ENCODE measurements at places on chromosomes 1 and 21. TPM values are rescaled to one million over a fixed set of nuclear protein-coding genes. Genes with fewer than 3 reads are reported as not detected.

The RCSD1 gene
- 26.9 TPM for total RNA-seq

GRCh38 chr1:234065794-234066447, 161.4 kb downstream of the SLC35F3 start:
- H3K4me1 ChIP-seq = no peaks in the 10 kb centered on the region
- DNase-seq = peak; percentile 64
- H3K27ac ChIP-seq = no peak overlapping the region
- H3K4me3 ChIP-seq = no peak overlapping the region
- no peaks in the 10 kb centered on the region for H3K27me3 ChIP-seq

GRCh38 chr1:110012100-110012780, 22.2 kb upstream of the STRIP1 start:
- no peak overlapping the region for H3K27ac ChIP-seq
- DNase-seq = no peak
- no peaks in the 10 kb centered on the region for H3K27me3 ChIP-seq
- peaks cover 72% of the 10 kb centered on the region for H3K36me3 ChIP-seq
- H3K4me3 ChIP-seq = no peak overlapping the region

DNA sequence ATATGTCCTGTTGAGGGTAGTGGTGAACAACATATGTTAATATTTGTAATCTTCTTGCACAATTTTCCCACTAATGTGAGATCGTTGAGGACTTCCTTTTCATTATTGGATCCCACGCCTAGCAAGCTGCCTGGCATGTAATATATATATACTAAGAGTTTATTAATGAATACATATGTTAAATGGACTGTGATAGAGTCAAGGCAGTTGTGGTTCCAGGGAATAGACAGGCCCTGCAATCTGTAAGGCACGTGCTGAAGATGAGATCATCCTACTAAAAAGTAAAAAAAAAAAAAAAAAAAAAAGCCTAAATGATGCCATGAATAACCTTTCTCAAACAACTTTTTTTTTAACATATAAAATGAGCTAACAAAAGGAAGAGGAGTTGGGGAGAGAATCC, 28.9 kb downstream of the PLPPR5 start:
- H3K4me1 ChIP-seq = no peaks in the 10 kb centered on the region
- no peak overlapping the region for H3K27ac ChIP-seq
- no peaks in the 10 kb centered on the region for H3K27me3 ChIP-seq
- H3K36me3 ChIP-seq = no peaks in the 10 kb centered on the region

DNA sequence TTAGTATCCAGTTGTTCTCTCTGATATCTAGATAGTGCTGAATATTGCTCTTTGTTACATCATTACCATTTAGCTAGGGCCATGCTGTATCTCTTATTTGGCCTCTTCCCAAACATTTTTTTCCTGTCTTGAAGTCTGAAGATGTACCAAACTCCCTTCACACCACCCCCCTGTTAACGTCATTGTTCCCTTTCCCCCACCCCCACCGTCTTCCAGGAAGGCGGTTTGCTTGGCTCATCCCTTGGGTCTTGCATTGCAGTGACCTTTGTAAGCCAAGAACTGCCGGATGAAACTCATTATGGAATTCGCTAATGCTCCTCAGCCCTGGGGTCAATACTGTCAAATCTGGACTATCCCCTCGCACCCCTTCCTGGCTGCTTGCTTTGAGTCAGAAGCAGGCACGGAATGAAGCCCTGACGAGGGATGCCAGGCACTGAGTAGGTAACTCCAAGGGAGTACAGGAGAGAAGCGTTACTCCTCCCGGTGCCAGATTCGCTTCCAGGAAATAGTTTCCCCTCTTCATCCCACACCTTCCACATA, 283.1 kb downstream of the TM2D1 start:
- H3K27ac ChIP-seq = peak overlapping the region; percentile 43
- H3K4me1 ChIP-seq = peaks cover 70% of the 10 kb centered on the region
- no peak overlapping the region for H3K4me3 ChIP-seq
- H3K27me3 ChIP-seq = no peaks in the 10 kb centered on the region
- DNase-seq = peak; percentile 73

DNA sequence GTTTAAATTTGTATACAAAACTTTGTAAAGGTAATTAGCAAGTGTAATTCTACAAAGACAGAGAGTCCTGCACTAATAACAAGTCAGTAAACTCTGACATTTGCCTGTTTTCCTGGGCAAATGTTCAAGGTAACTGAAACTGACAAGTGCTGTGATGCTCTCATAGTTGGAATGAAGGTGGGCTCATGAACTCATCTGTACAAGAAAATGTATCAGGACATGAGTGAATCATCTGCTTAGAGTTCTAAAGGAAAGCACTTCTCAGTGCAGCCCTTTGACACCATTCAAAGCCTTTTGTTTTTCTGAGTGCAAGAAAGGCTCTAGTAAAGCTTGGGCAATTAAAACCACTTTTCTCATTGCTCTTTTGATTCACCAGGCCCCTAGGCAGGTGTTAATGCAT, 91.5 kb downstream of the UROD start:
- no peaks in the 10 kb centered on the region for H3K36me3 ChIP-seq
- no peak overlapping the region for H3K27ac ChIP-seq
- no peaks in the 10 kb centered on the region for H3K4me1 ChIP-seq
- no peak overlapping the region for H3K4me3 ChIP-seq
- no peak for DNase-seq

DNA sequence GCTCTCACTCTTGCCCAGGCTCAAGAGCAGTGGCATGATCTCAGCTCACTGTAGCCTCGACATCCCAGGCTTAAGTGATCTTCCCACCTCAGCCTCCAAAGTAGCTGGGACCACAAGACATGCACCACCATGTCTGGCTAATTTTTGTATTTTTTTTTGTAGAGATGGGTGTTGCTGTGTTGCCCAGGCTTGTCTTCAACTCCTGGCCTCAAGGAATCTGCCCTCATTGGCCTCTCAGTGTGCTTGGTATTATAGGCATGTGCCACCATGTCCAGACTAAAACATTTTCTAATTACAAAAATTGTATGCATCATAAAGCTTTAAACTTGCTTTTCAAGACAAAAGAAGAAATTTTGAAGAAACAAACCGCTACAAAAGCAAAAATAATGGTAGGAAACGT, 20.1 kb downstream of the CBR1 start:
- no peak overlapping the region for H3K27ac ChIP-seq
- H3K4me3 ChIP-seq = no peak overlapping the region
- H3K27me3 ChIP-seq = no peaks in the 10 kb centered on the region
- no peaks in the 10 kb centered on the region for H3K4me1 ChIP-seq
- DNase-seq = no peak
- H3K36me3 ChIP-seq = no peaks in the 10 kb centered on the region
